Left ventricle myocardium superior (tissue), 1 donor: ENCODE measurements at places on chromosomes 5 and 9. TPM values are rescaled to one million over a fixed set of nuclear protein-coding genes. Genes with fewer than 3 reads are reported as not detected.

ZSWIM6 gene
- total RNA-seq, result 8.0 TPM

C5orf22 gene
- total RNA-seq, result 19.7 TPM

NUDT12 gene
- 10.9 TPM for total RNA-seq

C1QTNF3 gene
- total RNA-seq, result 1.1 TPM

RNF44 gene
- total RNA-seq, result 32.4 TPM

ADAMTS16 gene
- not detected for total RNA-seq

INSYN2B gene
- total RNA-seq, result 0.50 TPM
